ENCODE measurements at places on chromosomes 6 and 20.

GRCh38 chr6:107989166-107990094 lies 31.4 kb upstream of the SEC63 start:
- DNase-seq = no peak

GRCh38 chr6:145067430-145067829 lies 667.9 kb downstream of the EPM2A start:
- DNase-seq = no peak

DNA sequence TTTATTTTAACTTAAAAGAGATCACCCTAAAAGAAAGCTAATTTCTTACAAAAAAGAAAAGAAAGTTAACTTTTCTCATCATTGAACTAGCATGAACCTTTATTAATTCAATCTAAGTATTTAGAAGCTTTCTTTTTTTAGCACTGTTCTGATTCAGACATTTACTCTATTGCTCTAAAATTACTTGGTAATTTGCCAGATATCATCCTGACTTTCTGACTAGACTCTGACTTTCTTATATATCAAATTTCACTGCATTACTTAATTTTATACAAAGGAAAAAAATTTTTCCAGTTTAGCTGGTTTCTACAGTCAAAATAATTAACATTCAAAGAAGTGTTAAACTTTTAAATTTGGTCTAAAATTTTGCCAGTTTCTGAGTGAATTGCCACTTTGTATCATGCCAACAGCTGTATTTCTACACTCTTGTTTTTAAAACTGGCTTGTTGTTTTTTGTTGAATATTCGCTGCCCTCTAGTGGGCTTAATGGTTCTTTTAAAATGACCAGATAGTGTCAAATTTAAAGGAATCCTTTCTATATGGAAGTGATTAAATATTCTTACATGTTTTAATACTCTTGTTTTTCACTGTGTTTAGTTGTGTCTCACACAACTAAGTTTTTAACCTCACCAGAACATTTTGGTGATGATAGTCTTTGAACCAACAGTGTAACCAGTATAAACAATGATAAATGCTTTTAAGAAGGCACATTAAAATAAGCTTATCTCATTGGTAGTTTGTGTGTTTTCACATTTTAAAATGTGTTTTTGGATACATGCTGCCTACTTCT lies 102.0 kb downstream of the POPDC3 start:
- no peak for DNase-seq

GRCh38 chr20:57450419-57450818 lies 59.2 kb downstream of the RBM38 start:
- no peak for DNase-seq

GRCh38 chr20:44646641-44647274 lies 4.7 kb downstream of the ADA start:
- DNase-seq = no peak

DNA sequence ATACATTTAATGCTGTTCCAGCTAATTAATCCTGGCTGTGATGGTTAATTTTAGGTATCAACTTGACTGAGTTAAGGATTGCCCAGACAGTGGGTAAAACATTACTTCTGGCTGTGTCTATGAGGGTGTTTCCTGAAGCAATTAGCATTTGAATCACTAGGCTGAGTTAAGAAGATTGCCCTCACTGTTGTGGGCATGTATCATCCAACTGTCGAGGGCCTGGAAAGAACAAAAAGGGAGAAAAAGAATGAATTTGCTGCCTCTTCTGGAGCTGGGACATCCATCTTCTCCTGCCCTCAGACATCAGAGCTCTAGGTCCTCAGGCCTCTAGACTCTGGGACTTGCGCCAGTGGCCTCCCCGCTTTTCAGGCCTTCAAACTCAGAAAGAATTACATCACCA lies 34.3 kb downstream of the SDHAF4 start:
- DNase-seq = no peak

DNA sequence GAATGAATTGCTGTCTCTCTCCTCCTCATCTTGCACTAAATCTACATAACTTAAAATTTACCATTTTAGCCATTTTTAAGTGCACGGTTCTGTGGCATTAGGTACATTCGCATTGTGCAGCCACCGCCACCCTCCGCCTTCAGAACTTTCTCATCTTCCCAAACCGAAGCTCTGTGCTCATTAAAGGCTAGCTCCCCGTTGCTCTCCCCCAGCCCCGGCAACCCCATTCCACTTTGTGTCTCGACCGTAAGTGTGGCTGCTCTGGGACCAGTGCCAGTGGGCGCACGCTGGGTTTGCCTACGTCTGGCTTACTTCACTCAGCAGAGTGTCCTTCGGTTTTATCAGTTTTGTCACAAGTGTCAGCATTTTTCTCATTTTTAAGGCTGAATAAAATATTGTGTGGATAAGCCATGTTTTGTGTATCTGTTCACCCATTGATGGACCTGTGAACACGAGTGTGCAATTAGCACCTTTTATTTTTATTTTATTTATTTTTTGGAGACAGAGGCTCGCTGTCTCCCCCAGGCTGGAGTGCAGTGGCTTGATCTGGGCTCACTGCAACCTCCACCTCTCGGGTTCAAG lies 16.8 kb downstream of the SLC17A9 start:
- no peak for DNase-seq

DNA sequence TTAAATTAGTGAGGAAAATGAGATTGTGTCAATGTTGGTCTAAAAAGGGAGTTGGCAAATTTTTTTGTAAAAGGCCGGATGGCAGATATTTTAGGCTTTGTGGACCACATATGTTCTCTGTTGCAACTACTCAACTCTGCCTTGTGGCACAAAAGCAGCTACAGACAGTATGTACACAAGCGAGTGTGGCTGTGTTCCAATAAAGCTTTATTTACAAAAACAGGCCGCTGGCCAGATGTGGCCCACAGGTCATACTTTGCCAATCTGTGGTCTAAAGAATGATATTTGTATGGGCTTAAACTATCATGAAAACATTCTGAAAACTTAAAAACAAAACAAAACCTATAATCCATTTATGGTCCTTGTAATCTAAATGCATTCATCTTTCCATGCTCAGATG lies 228.3 kb downstream of the CLIC5 start:
- no peak for DNase-seq

- no peak for DNase-seq
Measured at GRCh38 chr20:2169456-2170088, 67.9 kb downstream of the STK35 start.

GRCh38 chr6:49736017-49736508 lies 8.1 kb downstream of the CRISP3 start:
- DNase-seq = no peak

- DNase-seq = no peak
Measured at GRCh38 chr6:77502981-77503380, 39.7 kb upstream of the HTR1B start.

DNA sequence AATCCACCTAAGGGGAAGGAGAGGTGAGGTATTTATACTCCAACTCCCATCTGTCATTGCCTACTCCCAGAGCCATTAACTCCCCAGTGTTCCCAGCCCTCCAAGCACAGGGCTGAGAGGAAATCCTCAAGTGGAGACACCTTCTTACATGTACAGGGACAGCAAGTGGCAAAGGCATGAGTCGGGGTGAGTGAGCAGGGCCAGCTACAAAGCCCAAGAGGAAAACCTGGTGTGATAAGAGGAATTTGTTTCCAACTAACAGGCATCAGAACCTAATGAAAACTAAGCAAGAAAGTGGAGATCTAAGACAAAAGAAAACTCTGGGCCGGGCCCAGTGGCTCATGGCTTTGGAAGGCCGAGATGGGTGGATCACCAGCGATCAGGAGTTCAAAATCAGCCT lies 70.0 kb upstream of the SRSF6 start:
- no peak for DNase-seq

DNA sequence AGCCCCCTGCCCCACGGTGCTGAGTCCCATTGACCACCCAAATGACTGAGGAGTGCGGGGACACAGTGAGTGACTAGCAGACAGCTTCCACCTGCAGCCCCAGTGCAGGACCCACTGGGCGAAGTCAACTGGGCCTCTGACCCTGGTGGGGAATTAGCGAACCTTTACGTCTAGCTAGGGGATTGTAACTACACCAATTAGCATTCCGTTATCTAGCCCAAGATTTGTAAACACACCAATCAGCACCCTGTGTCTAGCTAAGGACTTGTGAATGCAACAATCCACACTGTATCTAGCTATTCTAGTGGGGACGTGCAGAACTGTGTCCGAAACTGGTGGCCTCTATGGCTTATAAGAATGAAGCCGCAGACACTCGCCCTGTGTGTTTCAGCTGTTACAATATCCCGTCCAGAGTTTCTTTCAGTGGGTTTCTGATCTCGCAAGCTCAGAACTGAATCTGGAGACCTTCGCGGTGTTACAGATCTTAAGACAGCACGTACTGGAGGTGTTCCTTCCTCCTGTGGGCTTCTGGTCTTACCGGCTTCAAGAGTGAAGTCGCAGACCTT lies 21.1 kb upstream of the GMPR start:
- no peak for DNase-seq

DNA sequence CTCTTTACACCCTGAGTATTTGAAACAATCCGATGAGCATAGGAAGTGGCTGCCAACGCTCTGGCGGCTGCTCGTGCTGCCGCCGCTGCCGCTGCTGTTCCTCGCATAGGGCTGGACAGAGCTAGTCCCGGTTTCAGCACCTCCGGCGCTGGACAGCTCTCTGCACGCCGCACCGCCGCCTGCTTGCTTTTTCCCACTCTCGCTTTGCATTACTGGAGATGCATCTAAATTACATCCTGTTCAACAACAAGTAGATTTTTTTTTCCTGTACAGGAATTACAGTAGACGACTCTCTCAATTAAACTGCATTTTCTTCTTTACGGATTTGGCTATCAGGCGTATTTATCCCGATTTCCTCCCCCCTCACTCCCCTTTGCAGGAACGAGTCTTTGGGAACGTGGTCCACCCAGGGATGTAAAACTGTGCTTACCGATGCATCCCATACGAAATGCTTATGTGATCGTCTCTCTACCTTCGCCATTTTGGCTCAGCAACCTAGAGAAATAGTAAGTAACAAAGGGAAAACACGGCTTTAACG lies 563.8 kb downstream of the LMBRD1 start:
- peak; percentile 73 for DNase-seq

DNA sequence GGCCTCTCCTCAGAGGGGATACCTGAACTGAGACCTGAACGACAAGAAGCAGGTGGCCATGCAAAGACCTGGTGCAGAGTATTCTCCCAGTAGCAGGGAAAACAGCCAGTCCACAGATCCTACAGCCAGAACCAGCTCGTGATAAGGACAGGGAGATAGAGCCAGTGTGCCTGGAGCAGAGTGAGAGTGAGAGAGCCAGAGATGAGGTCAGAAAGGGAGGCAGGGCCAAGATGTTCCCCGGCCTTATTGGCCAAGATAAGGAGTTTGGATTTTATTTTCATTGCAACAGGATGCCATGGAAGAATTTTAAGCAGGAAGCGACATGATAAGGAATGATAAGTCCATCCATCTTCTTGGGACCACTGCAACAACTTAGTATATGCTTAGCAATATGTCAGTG lies 111.8 kb downstream of the UBE3D start:
- no peak for DNase-seq

DNA sequence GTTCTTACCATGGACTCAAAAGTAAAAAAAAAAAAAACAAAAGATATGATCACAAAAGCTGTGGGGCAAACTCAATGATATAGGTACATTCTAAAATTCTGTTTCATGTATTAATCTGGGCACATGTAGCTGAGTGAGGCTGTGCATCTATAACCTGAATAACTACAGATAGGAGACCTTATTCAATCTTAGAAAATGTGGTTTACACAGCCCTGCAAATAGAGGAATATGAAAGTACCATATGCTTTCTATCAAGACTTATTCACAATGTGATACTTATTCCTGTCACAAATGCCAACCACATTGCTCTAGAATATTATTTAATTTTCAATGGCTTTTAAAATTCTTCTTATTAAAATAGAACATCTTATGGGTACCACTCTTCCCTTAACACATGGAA lies 3.1 kb upstream of the SPACA1 start:
- DNase-seq = no peak

GRCh38 chr6:77456531-77457248 lies 6.6 kb downstream of the HTR1B start:
- no peak for DNase-seq

GRCh38 chr20:31570735-31571617 lies 34.1 kb upstream of the ID1 start:
- peak; percentile 81 for DNase-seq

DNA sequence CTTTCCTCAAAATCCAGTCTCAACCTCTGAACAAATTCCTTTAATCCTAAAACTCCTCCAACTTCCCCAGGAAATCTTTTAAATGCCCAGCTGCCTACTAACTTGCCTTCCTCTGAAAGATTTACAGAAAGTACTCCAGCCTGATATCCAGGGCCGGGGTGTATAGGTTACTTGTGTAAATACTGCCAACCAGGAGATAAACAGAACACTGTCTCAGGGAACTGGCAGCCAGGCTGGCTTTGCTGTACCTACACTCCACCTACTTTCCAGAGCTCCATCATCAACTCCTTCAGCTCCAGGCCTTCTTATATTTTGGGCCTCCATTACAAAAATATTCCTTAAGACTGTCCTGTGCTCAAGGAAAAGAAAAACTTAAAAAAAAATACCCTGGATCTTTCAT lies 85.9 kb downstream of the CEP162 start:
- no peak for DNase-seq

DNA sequence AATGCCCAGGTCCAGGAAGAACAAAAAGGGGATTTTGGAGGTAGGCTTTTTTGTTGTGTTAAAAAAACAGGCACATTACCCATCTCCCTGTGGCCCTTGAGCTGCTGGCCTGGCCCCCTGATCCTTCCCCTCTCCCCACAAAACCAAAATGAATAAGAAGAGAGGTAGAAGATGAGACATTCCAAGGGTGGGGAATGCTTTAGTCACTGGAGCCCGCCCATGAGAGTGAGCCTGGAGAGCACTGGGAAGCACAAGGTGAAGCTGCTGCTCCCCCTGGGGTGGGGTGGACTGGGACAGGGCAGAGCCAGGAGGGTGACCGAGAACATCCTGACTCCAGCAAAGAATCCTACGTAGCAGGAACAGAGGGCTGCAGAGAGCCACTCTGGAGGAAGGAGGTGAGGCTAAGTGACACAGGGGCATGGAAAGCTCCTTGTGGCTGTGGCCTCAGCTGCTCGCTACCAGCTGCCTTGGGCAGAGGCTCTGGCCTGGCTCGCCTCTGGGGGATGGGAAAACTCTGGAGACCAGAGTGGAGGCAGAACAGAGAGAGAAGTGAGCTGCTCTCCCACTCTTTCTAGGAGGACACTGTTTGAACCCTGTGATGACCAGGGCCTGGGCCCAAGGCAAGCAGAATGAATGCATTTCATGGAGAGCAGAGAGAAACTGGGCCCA lies 48.3 kb downstream of the AKAP7 start:
- no peak for DNase-seq

DNA sequence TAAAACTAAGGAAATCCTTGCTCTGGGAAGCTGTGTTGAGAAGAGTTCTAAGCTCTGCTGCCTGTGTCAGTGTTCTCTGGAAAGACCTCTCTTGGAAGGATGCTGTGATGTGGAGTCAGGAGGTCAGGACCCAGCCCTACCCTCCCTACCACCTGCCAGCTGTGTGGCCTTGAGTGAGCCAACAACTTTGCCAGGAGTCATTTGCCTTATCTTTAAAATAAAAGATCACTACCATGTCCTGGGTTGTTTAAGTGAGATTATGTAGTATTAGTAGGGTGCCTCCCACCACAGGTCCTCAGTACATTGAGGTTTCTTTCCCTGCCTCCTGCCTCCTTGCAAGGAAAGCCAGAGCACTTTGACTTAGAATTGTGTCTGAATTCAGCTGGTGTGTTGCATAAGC lies 64.9 kb downstream of the FOXO3 start:
- DNase-seq = no peak

All from amygdala (tissue), 56 donors.